ENCODE measurements at places on chromosomes 5 and 9.
A peak's percentile ranks its signal among the peaks of the same experiment; 100 is the strongest.

DNA sequence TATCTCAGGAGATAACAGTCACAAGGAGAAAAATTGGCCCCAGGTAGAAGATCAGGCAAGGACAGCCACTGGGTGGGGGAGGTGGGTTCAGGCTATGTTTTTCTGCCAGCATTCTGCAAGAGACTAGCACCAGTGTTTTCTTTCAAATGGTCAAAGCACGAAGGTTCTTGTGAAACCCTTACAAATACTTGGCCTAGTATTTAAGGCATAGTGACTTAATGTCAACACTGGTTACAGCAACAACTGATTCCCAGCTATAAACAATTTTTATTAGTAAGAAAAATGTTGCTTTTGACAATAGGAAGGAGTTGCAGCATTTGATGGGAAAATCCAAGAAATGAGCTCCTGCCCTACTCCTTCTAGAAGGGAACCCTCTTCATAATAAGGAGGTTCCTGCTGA, 349.6 kb downstream of the SLIT3 start:
- DNase-seq: no peak

- no peak for DNase-seq
Observed at GRCh38 chr9:121021301-121021700, 28.8 kb downstream of the C5 start.

DNA sequence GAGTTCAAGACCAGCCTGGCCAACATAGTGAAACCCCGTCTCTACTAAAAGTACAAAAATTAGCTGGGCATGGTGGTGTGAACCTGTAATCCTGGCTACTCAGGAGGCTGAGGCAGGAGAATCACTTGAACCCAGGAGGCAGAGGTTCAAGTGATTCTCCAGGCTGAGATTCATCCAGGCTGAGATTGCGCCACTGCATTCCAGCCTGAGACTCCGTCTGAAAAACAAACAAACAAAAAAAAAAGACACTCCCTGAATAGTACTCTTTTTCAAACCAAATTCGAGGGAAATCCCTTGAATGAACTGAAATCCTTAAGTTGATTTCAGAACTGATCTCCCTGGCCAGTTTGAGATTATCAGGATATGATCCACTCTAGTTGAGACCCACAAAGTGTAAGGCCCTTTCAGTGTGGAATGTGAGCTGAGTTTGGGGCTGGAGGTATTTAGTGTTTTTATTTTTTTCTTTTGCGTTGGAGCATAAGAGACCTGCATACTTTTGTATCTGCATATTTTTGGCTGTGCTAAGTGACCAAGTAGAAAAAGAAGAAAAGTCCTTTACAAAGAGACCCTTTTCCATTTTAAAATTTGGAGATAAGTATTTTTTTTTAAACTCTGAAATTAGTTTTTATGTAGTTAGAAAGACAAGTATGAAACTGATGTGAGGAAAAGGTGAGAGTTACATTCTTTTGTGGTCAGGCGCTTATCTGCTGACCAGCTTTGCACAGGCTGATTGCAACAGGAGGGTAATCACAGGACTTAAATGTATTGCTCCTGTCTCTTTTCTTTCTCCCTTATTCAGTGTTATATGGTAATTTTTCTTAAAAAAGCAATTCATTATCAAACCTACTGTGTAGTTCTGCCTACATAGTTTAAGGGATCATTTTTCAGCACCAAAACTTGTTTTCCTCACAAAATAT, 42.9 kb downstream of the TMEFF1 start:
- DNase-seq: peak; percentile 9

DNA sequence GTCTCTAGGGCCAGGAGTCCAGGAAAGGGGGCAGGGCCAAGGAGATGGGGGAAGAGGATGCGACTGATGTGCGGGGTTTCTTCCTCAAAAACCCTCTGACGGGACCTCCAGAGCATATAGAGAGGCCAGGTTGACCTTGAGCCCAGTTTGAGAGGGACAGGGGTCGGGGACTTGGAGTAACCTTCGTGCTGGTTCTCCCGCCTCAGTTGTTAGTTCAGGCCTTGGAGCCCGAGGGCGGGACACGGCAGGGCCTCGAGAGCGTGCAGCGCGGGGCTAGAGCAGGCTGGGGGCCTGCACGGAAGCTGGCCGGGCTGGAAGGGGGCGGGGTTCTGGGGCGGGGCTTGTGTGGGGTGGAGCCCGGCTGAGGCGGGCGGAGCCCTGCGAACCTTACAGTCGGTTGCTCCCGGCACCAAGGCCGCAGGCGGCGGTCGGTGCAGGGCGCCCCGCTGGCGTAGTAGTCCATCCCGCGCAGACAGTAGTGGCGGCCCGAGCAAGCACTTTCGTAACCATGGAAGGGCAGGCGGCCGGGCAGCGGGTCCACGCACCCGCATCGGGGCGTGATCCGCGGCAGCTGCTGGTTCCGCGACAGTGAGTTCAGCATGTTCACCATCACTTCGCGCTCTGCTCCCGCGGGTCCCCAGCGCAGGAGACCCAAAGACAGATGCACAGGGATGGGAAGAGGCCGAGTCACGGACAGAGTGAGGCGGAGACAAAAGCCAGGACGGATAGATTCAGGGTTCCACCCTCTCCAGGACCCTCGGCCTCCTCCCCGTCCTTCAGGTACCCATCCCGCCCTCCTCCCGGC, 4.0 kb upstream of the MYORG start:
- peak; percentile 89 for DNase-seq

DNA sequence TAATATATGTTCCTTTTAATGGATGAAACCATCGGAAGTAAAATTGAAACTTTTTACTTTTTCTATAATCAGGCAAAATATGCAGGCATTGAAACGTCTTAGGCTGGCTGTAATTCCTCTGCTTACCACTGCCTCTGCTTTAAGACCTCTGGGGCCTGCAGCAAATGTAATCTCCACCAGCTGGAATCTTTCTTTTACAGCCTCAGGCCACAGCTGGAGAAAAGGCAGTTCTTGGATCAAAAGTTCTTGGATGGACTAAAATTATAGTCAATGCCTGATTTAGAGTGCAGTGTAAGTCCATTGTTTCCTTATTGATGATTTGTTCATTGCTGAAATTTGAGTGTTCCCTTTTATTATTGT, 396.7 kb downstream of the KCTD16 start:
- no peak for DNase-seq

DNA sequence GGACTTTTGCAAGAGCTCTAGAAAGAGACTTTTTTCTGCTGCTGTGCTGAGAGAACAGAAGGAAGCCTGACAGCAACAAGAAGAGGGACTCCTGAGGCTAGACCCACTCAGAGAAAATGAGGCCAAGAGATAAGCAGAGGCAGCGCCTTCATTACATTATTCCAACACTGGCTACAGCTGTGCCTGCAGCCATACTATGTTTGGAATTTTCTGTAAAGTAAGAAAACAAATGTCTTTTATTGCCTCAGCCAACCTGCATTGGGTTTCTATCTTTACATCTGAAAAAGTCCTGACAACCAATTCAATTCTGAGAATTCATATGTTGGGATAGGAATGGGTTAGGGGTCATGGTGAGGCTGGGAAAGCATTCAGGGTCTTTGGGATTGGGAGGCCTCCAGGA, 33.7 kb downstream of the FAT2 start:
- DNase-seq: no peak

DNA sequence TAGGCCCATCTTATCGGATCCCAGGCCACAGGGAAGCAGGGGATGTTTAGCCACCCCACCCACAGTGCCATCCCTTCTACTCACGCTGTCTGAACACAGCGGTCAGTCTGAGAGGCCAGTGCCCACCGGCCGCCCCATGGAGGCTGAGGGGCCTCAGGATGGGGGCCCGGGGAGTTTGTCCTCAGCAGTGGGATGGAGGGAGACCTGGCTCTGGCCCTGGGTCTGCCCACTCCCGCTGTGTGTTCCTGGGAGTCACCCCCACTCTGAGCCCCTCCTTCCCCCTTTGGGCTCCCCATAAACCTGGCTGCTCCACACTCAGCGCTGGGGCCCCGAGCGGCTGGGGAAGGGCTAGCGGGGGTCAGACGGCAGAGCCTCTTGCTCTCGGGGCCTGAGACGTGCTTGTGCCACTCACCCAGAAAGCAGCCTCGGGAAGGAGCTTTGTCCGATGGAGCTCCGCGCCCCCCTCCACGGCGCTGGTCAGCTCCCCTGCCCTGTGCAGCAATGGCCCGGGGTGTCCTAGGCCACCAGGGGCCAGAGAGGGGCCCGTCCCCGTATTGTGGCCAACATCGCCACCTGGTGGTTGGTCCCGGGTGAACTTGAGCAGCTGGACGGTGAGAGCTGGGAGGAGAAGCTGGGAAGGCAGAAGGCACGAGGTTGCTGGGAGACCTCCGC, 10.9 kb upstream of the LAMC3 start:
- peak; percentile 89 for DNase-seq

DNA sequence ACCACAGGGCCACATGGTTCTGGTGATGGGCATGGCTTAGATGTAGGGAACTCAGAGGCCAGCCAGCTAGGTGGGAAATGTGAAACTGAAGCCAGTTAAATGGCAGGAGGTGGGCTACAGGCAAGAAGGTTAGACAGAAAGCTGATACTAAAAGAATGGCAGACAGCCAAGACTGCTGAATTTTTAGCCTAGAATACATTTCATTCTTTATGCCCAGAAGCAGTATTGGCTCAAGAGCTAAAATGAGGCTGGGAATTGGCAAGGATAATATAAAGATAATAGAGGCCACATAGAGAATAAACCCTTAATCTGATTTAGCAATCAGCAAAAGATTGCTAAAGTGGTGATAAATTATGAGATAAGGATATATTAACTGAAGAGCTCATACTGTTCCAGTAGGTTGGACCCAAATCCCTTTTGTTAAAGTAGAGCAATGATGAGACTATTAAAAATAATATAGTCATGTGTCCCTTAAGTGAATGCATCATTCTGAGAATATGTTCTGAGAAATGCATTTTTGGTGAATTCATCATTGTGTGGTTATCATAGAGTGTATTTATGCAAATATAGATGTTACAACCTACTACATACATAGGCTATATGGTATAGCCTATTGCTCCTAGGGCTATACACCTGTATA, 234.3 kb downstream of the CHSY3 start:
- no peak for DNase-seq

- peak; percentile 55 for DNase-seq
Observed at GRCh38 chr9:109934857-109935215, 154.8 kb downstream of the PALM2AKAP2 start.

- no peak for DNase-seq
Observed at GRCh38 chr5:30765227-30765626, 428.3 kb upstream of the CDH6 start.

DNA sequence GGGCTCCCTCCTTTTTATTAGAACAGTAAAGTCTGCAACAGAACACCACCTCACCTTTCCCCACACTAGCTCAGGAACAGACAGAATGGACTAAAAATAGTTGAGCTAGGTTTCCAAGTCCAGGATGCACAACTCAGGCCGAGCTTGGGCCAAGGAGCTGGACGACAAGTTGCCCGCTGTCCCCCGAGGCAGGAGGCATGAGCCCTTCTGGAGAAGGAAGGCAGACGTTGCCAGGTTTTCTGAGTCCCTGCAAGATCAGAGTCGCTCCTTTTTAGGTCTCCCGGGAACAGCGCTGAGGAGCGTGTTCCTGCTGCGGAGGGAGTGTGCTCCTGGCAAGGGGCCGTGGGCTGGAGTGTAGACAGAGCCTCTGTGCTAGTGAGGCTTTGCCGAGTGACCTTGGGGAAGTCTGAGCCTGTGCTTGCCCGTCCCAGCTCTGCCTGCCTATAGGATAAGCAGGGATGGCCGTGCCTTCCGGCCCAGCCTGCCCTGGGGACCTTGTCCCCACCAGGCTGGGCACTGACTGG, 121.6 kb downstream of the WNK2 start:
- DNase-seq: no peak

DNA sequence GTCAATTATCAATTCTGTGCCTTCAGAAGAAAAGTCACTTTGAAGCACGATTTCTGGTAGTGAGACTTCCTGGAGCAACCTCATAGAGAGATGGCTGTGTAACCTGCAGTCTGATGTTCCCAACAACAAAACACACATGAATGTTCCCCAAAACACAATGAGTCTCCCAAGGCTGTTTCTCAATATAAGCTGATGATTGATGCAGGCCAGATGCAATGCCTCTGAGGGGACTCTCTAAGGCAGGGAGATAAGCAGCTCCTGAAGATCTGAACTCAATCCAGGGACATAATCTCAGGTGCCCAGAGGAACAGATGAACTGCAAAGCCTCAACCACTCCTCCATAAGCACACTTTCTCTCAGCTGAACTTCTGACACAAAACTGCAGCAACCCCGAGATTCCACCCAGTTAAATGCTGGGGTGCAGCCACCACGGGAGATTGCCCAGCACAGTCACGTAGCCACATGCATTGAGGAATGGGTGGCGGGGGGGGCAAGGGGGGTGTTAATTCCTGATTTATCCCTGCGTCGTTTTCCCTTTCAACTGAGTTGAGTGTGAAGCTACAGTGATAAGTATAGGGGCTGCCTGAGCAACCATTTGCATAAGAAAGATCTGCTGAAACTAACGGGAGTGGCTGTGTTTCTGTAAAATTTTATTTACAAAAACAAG, 122.7 kb upstream of the RASEF start:
- DNase-seq: no peak

- DNase-seq: peak; percentile 13
Observed at GRCh38 chr9:27888661-27889295, 315.5 kb upstream of the C9orf72 start.

DNA sequence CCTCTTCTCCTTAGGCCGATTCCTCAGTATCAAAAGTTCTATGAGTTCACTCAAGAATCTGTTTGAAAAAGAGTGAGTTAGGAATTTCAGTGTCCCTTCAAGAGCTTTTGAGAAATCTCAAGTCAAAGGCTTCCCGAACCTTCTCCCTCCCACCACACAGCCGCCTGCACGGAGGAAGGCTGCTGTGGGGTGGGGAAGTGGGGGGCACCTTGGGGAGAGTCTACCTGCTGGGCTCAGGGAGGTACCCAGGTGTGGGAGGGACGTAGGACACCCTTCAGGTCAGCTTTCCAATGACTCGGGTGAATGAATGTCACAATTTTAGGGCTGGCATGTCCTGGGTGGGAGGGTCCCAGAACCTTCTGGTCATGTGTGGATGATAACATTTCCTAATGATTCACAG, 17.5 kb downstream of the CXCL14 start:
- peak; percentile 34 for DNase-seq

DNA sequence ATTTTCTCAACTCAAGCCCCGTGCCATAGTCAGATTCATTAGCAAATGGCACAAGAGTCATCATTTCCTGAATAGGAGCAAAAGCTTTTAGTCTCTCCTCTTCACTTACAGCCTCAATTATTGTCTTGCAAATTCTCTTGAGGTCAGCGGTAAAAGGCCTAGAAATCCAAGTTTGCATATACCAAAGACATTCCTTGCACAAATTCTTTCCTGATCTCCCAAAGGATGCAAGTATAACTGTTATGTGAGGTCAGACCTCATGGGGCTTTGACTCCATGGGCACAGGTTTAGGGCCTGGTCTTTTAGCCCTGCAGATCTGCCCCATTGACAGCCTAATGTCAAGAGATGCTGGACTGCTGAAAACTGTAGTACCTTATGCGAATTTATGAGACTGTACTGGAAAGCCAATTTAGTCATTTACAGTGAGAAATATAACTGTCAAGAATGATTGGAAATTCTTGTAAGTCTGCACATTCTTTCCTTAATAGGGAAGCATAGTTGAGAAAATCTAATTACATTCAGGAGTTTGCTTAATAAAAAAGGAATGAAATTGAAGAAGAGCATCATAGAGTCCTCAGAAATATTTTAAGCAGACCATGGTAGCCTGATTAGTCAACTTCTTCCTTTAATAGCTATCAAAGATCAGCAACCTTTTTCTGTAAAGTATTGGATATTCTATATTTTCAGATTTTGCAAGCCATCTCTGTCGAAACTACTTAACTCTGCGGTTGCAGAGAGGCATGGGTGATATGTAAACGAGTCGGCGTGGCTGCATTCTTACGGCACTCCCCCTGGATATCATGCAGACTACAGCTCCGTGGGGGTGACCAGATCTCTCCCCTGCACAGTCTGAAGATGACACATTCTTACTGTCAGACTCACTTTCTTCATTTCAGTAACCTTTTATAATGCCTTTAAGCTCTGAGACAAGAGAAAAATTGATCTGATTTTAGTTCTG, 45.2 kb downstream of the GCNT4 start:
- DNase-seq: peak; percentile 5

- DNase-seq: no peak
Observed at GRCh38 chr5:92144824-92145223, 761.7 kb upstream of the ARRDC3 start.

Data from suppressor macrophage (primary cell).